ENCODE measurements at places on chromosomes 5 and 9. TPM values are rescaled to one million over a fixed set of nuclear protein-coding genes. Genes with fewer than 3 reads are reported as not detected.

DNA sequence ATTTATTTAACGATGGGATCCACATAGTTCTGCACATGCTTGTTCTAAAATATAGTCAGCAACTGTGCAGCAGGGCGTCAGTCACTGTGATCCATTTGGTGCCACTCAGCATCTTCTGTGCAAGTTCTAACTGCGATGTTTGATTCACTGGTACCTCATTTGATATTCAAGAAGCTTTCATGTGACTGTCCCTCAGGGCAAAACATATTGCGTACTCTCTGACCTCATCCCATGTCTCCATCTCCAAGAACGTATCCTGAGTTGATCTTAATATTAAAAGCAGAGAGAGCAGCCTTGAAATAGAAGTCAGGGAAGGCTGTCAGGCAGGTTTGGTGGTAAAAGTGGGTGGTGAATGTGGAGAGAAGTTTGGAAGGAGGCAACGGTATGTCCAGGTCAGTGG is 116.5 kb upstream of the ATP10B start:
- H3K27ac ChIP-seq: no peak overlapping the region
- DNase-seq: no peak
- H3K4me1 ChIP-seq: no peaks in the 10 kb centered on the region
- H3K36me3 ChIP-seq: no peaks in the 10 kb centered on the region
- no peak overlapping the region for H3K4me3 ChIP-seq

DNA sequence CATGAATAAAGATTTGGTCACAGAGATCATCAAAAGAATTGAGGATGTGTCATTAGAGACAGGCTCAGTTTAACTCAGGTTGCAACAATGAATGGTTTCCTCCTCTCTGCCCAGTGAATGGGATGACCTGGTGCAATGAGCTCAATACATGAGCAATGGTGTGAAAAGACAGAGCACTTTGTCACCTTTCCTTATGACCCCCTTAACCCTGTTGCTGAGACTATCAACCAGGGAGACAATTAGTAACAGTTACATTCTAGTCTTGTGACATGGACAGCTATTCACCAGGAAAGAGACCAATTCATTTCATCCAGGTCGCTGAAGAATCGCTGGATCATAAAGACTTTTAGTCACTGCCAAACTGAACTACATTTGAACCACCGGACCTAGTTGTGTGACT is 19.9 kb upstream of the CDH6 start:
- H3K4me3 ChIP-seq: no peak overlapping the region
- H3K36me3 ChIP-seq: no peaks in the 10 kb centered on the region
- no peak for DNase-seq
- no peaks in the 10 kb centered on the region for H3K4me1 ChIP-seq

- peak overlapping the region; percentile 83 for H3K4me3 ChIP-seq
- no peaks in the 10 kb centered on the region for H3K27me3 ChIP-seq
- DNase-seq: peak; percentile 72
Measured at GRCh38 chr5:172007175-172008110, 1.0 kb upstream of the FBXW11 start.

GRCh38 chr9:69412741-69413150 is 87.7 kb downstream of the ENTREP1 start:
- H3K36me3 ChIP-seq: no peaks in the 10 kb centered on the region
- no peak overlapping the region for H3K27ac ChIP-seq
- H3K4me1 ChIP-seq: no peaks in the 10 kb centered on the region
- H3K4me3 ChIP-seq: no peak overlapping the region
- H3K27me3 ChIP-seq: no peaks in the 10 kb centered on the region
- DNase-seq: peak; percentile 54

Gene TMEM174
- total RNA-seq: not detected

Gene HRCT1
- not detected for total RNA-seq

DNA sequence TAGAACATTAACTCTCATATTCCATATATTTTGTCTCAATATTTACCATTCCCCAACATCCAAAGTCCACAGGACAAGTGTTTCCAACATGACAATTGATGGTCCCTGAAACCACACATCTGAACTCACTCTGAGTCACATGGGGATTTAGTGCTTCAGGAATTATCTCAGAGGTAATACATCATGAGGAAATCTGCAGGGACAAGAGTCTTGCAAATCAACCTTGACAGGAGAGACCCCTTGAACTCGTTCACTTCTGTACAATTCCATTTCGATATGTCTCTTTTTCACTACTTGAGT is 119.7 kb upstream of the ABCA1 start:
- no peaks in the 10 kb centered on the region for H3K27me3 ChIP-seq
- H3K36me3 ChIP-seq: no peaks in the 10 kb centered on the region
- H3K27ac ChIP-seq: no peak overlapping the region
- H3K4me1 ChIP-seq: no peaks in the 10 kb centered on the region
- no peak for DNase-seq
- no peak overlapping the region for H3K4me3 ChIP-seq
